ENCODE measurements at places on chromosomes 12 and 14.

DNA sequence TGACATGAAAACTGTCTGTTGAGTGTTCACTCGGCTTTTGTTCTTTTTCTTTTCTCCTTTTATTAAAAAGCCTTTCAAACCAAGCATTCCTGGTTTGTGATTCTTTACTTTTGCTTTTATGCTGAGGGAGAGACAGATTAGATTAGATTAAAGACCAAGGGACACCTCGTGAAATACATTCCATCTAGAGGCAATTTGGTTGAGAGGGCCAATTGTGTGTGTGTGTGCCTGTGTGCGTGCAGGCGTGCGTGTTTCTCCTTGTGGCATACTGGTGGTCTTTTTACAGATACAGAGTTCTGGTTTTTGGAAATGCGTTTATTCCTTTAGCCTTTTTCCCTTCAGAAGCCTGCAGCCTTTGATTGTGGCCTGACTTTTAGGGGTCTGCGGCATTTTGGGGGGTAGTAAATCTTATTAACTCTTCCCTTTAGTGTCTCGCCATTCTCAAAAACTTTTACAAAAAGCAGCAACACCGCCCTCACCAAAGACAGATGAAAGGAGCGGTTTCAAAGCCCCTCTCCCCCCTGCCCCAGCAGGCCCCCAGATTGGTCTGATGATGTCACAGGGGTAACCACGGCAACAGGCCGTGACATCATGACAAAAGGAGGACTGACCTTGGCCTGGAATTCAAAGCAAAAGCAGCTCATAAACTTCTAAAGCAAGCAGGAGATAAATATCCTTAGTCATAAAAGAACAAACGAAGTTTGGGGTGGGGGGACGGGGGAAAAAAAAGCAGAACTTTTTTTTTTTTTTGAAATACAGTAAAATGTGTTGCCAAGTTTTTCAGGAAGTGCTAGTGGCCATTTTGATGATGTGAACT lies 84.1 kb upstream of the TBX3 start:
- no peak overlapping the region for H3K4me3 ChIP-seq
- H3K27ac ChIP-seq: no peak overlapping the region
- no peaks in the 10 kb centered on the region for H3K36me3 ChIP-seq

GRCh38 chr12:99388671-99389195 lies 258.8 kb upstream of the GARIN6 start:
- H3K4me1 ChIP-seq: no peaks in the 10 kb centered on the region
- H3K4me3 ChIP-seq: no peak overlapping the region
- H3K36me3 ChIP-seq: no peaks in the 10 kb centered on the region
- no peak overlapping the region for H3K27ac ChIP-seq
- no peaks in the 10 kb centered on the region for H3K27me3 ChIP-seq

- H3K36me3 ChIP-seq: no peaks in the 10 kb centered on the region
- H3K27ac ChIP-seq: no peak overlapping the region
- H3K4me3 ChIP-seq: no peak overlapping the region
Observed at GRCh38 chr12:72246370-72246769, 25.8 kb upstream of the TRHDE start.

GRCh38 chr12:83893101-83893500 lies 1019.5 kb downstream of the SLC6A15 start:
- H3K27ac ChIP-seq: no peak overlapping the region
- no peak overlapping the region for H3K4me3 ChIP-seq
- H3K4me1 ChIP-seq: no peaks in the 10 kb centered on the region
- DNase-seq: no peak

Data from pancreas (tissue), 10 donors.